H1 (cell line): ENCODE measurements at places on chromosomes 2 and 18. TPM values are rescaled to one million over a fixed set of nuclear protein-coding genes. Genes with fewer than 3 reads are reported as not detected.

- no peak for DNase-seq
These were observed 171.8 kb upstream of the KLF7 start for GRCh38 chr2:207337234-207338219.

GRCh38 chr2:240567137-240567871, 980 bp upstream of the RNPEPL1 start:
- peak; percentile 43 for DNase-seq

- no peak for DNase-seq
These were observed 4.8 kb downstream of the RAB17 start for GRCh38 chr2:237585590-237586221.

DNA sequence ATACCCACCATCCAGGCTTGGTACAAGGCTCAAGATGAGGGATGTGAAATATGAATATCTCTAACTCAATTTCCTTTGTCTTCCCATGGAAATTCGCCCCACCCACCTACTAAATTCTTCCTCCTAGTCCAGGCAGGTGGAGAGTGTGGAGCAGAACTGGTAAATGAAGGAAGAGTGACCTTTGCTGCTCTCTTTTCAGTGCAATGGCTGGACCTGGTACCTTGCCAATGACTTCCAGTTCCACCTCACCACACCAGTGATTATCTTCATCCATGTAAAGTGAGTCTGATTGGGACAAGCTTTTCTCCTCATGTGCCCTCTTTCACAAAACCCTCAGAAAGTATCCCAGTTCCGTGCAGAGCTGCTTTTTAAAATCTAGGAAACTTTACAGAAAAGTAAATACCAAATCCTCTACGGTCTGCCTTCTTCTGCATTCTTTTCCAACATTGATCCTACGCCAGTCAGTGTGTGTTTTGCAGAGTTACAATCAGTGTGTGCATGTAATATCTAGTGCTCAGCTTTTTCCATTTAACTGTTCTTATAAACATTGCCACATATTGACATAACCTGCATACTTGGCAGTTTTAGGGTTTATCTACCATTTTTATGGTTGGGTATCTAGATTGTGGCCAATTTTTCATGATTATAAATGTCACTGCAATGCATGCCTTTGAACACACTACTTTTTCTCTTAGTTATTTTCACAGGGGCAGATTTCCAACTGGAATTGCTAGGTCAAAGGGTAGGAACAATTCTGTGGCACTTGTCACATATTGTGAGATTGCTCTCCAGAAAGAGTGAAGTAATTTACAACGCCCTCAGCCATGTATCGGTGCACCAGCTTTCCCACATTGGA, 86.5 kb upstream of the SEC11C start:
- DNase-seq: no peak

GRCh38 chr2:119290859-119291587, 67.4 kb downstream of the STEAP3 start:
- DNase-seq: peak; percentile 66

GRCh38 chr2:8670580-8670979, 11.3 kb upstream of the ID2 start:
- DNase-seq: no peak

DNA sequence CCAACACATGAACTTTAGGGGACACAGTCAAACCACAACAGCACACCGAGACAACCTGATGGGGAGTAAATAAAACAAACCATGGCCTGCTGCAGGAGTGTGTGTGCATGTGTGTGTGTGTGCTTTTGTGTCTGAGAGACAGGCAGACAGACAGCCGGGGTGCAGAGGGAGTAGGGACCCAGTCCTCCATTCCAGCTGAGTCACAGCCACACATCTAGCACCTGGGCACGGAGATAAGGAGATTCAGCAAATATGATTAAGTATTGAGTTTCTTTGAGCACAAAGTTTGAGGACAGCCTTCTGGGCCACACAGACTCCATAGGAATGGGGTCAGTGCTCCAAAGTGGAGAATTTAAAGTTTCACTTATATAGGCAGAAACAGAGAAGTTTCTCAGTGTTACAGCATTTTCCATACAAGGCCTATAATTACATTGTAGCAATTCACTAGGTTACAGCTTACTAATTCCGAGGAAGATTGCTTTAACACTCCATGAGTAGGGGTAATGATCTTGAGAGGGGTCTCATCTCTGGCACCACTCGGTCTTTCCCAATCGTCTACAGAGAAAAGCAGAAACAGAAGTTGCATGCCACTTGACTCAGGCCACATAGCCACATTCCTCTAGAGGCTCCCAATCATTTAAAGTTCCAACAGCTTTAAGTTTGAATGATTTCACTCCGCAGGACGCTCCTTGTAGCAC, 30.8 kb upstream of the PRLH start:
- no peak for DNase-seq

- DNase-seq: no peak
These were observed 25.3 kb downstream of the MMADHC start for GRCh38 chr2:149562324-149562723.

DNA sequence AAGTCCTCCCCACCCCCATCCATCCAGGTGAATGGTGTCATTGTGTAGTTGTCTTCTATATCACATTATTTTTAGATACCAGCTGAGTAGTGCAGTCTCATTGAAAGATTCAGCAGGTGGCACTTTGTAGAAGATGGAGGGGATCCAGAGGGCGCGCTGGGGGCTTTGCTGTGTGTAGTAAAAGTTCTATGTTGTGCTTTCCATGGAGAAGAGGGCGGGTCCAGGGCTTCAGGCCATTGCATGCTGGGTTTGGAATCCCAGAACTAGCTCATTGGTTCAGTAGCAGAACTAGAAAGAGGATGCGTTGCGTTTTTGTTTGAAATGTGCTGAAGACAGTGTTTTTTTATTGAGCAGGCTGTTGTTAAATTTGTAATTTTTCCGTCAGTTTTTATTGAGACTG, 120.0 kb downstream of the MAP4K4 start:
- no peak for DNase-seq

GRCh38 chr2:51619961-51620360, 588.0 kb upstream of the NRXN1 start:
- DNase-seq: no peak

DNA sequence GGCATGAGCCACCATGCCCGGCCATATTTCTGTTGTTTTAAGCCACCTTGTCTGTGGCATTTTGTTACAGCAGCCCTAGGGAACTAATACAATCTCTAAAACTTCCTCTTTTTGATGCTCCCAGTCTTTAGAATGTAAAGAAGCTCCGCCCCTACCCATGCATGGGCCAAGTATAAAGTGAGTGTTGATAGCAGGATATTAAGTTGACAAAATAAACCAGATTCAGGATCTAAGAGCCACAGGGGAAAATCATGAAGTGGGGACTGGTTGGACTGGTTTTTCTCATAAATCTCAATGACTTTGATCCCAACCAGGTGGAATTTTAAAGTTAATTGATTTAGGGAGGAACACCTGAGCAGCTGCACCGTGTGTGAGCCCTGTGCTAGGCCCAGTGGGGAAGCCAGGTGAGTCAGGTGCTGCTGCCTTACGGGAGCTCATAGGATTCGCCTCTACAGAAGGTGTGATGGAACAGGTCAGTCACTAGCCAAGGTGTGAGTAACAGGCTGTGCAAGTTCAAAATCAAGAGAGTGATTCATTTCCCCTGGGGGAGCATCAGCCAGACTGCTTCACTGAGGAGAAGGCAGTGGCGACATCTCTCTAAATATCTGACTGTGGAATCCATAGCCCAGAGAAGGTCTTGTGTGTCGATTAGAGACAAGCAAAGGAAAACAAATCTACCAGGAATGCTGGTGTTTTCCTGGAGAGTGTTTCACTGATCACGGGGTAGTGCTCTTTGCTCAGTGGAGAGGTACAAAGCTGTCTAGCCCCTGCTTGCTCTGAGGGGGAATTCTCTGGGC, 63.0 kb upstream of the MSH2 start:
- no peak for DNase-seq

- DNase-seq: no peak
These were observed 28.8 kb downstream of the SETBP1 start for GRCh38 chr18:44709307-44710126.

Gene NMUR1
- total RNA-seq: 0.46 and 0.56 TPM in 2 replicates

Gene AQP12A
- total RNA-seq: not detected in 2 replicates

Gene EMILIN1
- 2.9 and 3.0 TPM in 2 replicates for total RNA-seq

Gene LOXHD1
- total RNA-seq: not detected in 2 replicates

Gene HOXD12
- total RNA-seq: not detected in 2 replicates

Gene RUFY4
- 0.32 TPM in 1 of 2 replicates, not detected in the other for total RNA-seq

Gene SPEG
- total RNA-seq: 32.0 and 36.7 TPM in 2 replicates
